ENCODE measurements at places on chromosomes 11 and 22.

- DNase-seq: no peak
These were observed 123.9 kb upstream of the NCAM1 start for GRCh38 chr11:112837162-112837826.

DNA sequence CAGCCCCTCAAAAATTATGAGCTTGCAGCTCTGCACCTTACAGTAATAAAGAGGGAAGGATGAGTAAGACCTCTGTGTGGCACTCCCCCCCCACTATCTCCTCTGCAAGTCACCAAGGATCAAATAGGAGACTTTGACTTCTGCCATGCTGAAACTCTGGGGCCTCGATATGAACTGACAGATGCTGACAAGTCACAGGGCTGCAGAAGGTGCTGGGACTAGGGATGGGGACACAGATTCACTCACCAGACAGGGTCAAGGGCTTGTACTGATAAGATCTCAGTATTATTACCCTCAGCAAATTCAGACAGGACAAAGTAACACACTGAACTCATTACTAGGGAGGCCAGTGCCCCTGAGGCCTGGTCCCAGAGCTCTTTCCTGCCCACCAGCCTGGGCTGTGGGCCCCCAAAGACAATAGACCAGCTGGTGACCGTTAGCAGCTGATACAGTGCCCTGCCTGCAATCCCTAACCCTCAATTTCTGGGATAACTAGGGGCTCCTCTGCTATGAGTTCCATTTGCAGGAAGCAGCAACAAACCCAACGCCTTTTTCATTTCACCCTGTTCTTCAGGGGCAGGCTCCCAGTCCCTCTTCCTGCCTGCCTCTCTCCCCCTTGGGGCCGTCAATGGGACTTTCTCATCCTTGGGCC is 20.1 kb downstream of the TMPRSS13 start:
- DNase-seq: peak; percentile 71

DNA sequence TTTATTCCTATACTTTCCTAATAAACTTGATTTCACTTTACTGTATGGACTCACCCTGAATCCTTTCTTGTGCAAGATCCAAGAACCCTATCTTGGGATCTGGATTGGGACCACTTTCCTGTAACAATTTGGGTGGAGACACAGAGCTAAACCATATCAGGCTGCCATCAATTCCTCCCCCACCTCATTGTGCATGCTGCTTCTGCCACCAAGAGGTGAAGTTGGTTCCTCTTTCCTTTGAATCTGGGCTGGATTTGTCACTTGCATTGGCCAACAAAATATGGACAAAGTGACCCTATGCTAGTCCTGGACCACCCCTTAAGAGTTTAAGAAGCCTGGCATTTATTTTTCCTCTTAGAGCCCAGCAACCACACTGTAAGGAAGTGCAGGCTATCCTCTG is 39.4 kb upstream of the CEP295 start:
- no peak for DNase-seq

GRCh38 chr11:82529936-82530335 is 203.7 kb downstream of the FAM181B start:
- no peak for DNase-seq

- DNase-seq: no peak
These were observed 171.7 kb downstream of the TTC28 start for GRCh38 chr22:28507896-28508295.

- DNase-seq: no peak
These were observed 803 bp upstream of the IFT27 start for GRCh38 chr22:36776722-36777121.

DNA sequence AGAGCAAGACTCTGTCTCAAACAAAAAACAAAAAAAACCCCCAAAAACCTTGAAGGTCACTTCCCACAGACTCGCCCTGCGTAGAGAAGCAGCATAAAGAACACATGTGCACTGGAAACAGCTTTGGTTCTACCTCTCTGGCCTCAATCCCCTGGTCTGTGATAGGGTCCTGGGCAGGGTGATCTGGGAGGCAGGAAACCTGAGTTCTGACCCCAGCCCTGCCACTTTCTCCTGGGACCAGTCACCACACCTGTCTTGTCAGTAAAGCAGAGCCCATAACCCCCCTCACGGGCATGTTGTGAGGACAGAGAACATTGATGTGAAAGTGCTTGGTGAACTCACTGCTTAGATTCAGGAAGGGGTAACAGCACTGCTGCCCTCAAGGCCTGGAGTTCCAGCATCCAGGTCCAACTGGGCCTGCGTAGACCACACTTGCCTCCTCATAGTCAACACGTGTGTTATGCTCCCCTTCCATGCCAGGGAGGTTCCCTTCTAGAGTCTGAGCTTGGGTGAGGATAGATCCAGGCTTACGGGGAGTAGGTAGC is 11.4 kb downstream of the UCP2 start:
- no peak for DNase-seq

DNA sequence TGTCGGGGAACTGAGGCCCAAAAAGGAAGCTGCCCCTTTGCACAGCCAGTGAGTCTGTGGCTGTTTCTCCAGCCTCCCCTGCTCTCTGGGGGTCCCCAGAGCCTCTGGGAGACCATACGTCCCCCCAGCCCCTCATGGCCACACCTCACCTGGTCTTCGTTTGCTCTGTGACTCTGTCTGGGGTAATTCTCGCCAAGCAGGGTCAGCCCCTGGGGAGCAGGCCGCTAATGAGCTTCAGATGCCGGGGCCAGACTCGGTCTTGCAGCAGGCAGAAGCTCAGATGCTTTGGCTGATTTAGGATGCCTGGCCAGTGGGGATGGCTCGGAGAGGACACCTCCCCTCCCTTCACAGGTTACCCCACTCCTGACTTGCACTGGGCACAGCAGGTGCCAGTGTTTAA is 24.1 kb upstream of the WNT11 start:
- no peak for DNase-seq

GRCh38 chr11:76177250-76177686 is 29.0 kb downstream of the WNT11 start:
- DNase-seq: no peak

DNA sequence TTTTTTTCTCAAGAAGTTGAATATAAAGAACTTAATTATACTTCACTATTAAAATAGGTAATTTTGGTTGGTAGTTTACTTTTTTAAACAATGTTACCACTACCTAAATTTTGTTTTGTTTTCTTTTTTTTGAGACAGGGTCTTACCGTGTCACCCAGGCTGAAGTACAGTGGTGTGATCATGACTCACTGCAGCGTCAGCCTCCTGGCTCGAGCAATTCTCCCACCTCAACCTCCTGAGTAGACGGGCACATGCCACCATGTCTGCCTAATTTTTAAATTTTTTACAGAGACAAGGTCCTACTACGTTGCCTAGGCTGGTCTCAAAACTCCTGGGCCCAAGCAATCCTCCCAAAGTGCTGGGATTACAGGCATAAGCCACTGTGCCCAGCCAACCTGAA is 17.6 kb downstream of the SPCS2 start:
- DNase-seq: no peak

- DNase-seq: no peak
These were observed 4.7 kb downstream of the CARNS1 start for GRCh38 chr11:67420147-67420645.

DNA sequence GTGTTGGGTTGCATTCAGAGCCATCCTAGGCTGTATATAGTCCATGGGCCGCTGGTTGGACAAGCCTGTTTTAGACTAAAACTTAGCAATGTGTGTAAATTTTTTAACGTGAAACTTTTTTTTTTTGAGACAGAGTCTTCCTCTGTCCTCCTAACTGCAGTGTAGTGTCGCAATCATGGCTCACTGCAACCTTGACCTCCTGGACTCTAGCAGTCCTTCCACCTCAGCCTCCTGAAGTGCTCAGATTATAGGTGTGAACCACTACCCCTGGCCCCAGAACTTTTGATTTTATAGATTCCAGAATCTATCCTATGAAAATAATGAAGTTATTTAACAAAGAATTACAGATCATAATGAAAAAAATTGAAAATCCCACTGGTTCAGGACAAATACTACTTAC is 29.9 kb upstream of the PANX2 start:
- DNase-seq: no peak

- DNase-seq: peak; percentile 27
These were observed 525.1 kb downstream of the BRD1 start for GRCh38 chr22:49302530-49302929.

- DNase-seq: peak; percentile 93
These were observed 175.1 kb downstream of the SWAP70 start for GRCh38 chr11:9838961-9839360.

GRCh38 chr11:102220728-102221467 is 96.4 kb upstream of the BIRC3 start:
- no peak for DNase-seq

DNA sequence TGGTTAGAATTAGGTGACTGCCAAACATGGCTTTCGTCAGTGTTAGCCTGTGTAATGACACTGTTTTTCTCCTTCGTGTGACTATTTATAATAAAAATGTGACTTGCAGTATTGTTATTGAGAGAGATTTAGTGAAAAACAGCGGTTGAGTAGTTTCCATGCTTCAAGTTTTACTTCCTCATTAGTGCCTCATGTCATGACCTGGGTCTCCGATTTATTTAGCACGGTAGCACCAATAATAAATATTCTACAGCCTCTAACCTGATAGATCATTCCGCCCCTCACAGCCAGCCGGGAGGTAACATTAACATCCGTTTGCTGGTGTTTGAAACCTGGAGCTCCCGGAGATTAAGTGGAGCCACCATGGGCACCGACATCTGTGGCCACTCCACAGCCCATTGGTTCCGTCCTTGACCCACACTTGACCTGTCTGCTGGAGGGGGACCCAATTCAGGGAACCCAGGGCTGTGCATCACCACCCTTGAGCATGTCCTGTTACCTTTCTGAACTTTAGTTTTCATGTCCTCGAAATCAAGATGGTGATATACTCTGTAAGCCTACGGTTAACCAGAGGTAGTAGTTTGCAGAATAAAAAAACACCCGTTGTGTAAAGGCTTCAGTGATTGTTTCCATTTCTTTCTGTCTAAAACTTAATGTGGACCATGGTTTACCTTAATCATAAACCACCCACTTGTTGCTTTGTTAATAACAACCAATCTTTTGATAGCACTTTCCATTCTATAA is 104.1 kb downstream of the ATXN10 start:
- no peak for DNase-seq

GRCh38 chr11:36492724-36493304 is 17.3 kb downstream of the TRAF6 start:
- no peak for DNase-seq

DNA sequence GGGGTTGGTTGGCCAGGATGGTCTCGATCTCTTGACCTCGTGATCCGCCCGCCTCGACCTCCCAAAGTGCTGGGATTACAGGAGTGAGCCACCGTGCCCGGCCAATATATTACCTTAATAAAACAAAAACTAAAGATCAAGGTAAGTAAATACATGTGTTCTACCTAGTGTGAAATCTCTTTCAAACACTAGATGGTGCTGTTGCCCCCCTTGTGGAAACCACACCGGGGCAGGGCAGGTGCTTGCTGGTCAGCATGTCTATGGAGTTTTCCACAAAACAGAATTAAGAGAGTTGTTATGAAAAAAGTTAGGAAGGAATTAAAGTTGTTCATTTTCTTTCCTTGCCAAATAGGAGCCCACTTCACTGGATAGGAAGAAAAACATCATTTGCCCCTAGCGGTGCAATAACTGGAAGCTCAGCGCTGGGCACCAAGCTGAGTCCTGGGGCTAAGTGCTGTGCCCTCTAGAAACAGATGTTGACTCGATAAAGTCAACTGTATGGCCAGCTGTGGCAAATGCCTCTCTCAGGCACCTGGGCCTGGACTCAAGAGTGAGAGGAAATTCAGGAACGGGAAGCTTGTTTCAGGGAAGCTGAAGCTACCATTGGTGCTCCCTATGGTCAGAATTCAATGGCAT is 6.3 kb upstream of the KCNJ5 start:
- peak; percentile 83 for DNase-seq

- no peak for DNase-seq
These were observed 6.9 kb downstream of the OLFML1 start for GRCh38 chr11:7492253-7492652.

DNA sequence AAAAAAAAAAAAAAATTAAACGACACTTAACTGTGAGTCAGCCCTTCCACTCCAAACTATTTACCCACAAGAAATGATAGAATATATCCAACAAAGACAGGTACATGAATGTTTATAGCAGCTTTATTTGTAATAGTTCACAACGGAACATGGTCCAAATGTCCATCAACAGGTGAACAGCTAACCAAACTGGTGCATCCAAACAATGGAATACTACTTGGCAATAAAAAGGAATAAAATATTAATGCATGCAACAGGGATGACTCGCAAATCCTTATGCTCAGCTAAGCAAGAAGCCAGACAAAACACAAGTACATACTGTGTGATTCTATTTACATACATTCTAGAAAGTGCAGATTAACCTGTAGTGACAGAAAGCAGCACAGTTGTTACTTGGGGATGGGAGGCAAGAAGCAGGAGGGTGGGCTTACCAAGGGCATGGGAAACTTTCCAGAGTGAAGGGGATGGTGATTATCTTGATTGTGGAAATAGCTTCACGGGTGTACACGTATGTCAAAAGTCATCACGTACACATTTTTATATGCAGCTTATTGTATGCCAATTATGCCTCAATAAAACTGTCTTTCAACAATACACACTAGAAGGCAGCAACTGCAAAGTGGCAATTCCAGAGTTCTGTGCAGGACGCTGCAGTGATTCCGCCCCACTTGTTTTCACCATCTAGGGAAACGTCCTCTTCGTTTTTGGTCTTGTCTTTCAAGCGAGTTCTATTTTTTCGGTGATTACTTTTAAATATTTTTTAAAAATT is 6.7 kb upstream of the SF1 start:
- no peak for DNase-seq

DNA sequence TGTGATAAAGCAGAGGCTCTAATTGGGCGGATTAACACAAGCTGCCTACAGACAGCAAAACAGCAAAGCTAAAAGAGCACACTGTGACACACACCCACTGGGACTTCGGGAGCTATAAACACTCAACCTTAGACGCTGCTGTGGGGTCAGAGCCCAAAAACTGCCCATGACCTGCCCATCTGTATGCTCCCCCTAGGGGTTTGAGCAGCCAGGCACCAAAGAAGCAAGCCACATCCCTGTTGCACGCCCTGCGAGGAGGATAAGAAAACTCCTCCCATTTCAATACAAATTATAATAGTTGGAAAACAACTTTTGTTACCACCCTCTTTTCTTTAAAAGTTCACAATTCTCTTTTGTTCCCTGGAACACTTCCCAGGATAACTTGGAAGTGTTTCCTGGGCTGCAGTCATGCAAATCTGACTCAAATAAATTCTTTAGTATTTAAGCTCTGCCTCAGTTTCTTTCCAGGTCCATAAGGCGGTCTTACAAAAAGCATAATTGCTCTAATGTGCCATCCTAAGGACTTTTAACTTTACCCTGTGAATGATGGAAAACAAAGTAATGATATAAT is 86.4 kb downstream of the DLG2 start:
- no peak for DNase-seq

Data from islet precursor cell (in vitro differentiated cells).